ENCODE measurements at places on chromosomes 2 and 18.

- DNase-seq = no peak
These were observed 15.3 kb upstream of the CREB1 start for GRCh38 chr2:207514451-207514850.

DNA sequence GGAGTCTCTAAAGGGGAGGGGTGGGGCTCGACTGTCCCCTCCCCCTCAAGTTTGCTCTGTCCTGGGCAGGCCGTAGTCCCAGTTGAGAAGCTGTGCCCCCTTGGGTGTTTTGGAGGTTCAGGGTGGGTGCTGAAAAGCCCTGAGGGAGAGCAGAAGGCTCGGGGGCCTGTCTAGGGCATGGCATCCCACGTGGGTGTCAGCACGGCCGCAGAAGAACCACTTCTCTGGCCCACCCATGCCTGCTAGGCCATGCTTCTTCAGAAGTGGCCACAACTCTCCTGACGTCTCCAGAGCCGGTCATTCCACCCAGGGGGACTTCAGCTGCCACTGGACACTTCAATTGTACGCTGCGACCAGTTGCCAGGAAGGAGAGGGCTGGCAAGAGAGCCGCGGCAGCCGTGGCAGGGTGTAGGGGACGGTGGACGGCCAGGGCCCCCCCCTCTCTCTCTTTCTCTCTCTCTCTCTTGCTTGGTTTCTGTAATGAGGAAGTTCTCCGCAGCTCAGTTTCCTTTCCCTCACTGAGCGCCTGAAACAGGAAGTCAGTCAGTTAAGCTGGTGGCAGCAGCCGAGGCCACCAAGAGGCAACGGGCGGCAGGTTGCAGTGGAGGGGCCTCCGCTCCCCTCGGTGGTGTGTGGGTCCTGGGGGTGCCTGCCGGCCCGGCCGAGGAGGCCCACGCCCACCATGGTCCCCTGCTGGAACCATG is at the start of gene INPP5D:
TSS of gene INPP5D (plus strand) at position 546 of the 704 bp plus-strand sequence. CDS start at position 683, 137 bp downstream.
- DNase-seq = no peak

DNA sequence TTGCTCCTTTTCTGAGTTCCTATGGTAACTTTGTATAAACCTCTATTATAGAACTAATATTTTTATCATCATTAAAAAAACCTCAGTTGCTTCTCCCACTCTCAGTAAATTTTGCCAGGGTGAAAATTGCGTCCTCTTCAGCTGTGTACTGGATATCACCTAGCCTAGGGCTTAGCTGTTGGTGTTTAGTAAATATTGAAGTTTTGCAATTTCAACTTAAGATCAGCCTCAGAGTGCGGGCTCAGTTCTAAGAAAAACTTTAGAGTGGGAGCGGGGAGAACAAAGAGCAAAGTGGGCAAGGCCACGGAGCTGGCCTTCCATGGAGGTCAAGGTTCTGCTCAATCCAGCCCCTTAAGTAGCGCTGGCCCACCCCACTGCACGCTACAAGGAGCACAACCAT is 488.3 kb upstream of the SPRED2 start:
- DNase-seq = no peak

DNA sequence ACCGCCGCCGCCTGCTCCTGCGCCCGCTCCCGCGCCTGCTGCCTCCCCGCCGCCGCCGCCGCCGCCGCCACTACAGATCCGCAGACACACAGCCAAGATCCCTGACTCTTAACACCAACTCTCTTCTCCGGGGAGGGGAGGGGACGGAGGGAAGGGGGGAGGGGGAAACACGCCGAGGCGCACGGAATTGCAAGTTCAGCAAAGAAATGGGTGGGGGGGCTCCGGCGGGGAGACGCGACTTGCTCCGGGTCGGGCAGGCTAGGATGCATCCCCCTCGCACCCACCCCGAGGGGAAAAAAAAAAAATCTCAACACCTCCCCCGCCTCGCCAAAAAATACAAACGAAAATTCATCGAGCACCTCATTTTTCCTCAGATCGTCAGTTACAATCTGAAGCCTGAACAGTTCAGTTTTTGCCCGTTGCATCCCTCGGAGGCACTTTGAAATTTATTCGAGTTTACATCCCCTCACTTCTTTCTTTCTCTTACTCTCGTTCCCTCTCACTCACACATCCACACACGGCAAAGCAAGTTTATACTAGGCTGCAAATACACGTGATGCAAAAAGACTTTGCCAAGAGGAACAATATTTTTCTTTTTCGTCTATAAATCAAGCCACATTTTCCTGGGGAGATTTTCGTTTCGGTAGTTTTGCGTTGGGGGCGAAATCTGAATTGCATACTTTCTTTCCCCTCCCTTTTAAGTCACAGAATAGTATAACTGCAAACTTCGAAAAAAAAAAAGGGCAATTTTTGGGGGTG is at the start of gene TCF4:
TSS of gene TCF4 (minus strand) at position 82 of the 759 bp plus-strand sequence. CDS start 1,076 bp downstream, outside the sequence.
- DNase-seq = peak; percentile 51

- DNase-seq = no peak
These were observed 101.6 kb downstream of the BCL2L11 start for GRCh38 chr2:111222204-111222866.

All from MCF 10A (cell line).